Ascending aorta (tissue), 2 donors: ENCODE measurements at places on chromosomes 4 and X.

DNA sequence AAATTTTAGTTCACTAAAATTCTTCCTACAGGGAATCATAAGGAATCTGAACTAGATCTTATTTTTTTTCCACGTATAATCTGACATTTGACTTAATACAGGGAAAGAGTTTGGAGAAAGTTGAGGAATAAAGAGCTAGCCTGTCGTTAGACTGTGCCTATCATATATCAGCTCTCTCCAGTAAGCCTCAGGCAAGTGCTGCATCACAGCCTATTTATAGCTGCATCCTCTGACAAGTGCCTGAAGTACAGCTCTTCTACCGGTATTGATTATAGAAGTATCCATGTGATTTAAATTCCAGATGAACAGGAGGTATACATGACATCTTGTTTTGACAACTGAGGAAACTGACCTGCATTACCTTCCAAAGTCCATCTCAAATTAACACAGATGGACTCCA is 248.9 kb downstream of the TLL1 start:
- no peaks in the 10 kb centered on the region for H3K4me1 ChIP-seq
- H3K4me3 ChIP-seq, result no peak overlapping the region
- no peak overlapping the region for H3K27ac ChIP-seq
- no peaks in the 10 kb centered on the region for H3K36me3 ChIP-seq
- no peak for DNase-seq
- no peaks in the 10 kb centered on the region for H3K27me3 ChIP-seq

DNA sequence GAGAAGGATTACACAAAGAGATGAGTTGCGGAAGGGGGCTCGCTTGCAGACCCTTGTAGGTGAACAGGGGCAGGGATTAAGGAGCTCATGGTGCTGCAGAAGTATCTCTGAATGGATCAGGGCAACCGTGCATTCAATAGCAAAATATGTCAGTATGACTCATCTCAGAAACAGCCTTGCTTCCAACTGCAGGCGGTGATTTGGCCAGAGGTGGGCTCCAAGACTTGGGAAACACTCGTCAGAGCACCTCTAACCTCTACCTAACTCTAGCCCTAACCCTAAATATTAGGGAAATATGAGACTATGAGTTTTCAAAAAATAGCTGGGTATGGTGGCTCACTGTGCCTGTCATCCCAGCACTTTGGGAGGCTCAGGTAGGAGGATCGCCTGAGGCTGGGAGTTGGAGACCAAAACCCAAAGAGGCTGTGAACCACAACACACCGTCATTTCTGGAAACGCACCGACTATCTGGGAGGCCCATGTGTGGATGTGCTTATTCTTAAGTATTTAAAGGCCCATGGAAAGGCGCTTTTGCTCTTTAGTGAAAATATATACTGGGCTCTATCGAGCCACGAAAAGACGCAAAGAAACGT is 102.6 kb downstream of the DHRSX start:
- H3K27ac ChIP-seq, result no peak overlapping the region
- H3K4me3 ChIP-seq, result no peak overlapping the region
- H3K4me1 ChIP-seq, result no peaks in the 10 kb centered on the region
- H3K27me3 ChIP-seq, result no peaks in the 10 kb centered on the region

DNA sequence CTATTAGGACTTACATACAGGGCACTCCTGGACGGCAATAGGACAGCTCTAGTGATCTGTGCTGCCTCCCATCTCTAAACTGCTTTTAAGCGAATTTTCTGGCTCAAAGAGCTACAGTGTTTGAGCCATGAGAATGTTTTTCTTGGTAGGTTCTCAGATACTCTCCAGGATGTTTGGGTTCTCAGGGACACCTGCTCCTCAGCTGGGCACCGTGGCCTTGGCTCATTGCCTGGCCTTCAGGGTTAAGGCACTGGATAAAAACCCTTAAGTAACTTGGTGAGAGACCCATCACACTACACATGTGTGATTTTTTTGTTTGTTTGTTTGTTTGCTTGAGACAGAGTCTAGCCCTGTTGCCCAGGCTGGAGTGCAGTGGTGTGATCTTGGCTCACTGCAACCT is 38.5 kb upstream of the HERC5 start:
- H3K27me3 ChIP-seq, result no peaks in the 10 kb centered on the region
- no peak for DNase-seq
- no peaks in the 10 kb centered on the region for H3K4me1 ChIP-seq
- no peaks in the 10 kb centered on the region for H3K36me3 ChIP-seq
- no peak overlapping the region for H3K27ac ChIP-seq

DNA sequence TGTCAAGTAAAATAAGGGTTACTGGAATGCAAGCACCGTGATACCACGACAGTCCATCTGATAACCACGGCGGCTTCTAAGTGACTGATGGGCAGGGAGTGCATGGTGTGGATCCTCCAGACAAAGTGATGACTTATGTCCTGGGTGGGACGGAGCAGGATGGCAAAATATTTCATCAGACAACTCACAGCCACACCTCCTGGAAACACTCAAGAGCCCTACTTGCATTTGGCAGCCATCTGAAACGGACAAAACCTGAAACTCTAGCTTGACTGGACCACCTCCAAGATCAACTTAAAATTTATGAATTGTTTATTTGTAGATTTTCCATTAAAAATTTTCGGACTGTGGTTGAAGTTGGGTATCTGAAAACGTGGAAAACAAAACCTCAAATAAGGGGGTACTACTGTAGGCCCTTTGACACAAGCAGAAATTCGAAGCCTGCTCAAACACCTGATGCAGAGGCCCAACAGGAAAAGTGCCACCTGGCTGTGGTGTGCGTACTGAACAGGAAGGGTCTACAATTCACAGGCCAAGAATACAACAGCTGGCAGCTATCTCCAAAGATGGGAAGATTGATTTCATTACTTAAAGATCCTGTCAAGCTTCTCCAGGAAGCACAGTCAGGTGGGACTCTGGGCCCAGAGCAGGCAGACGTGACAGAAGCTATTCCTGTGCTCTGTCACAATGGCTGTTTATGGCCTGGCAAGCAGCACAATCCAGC is 26.0 kb downstream of the LRIT3 start:
- no peak overlapping the region for H3K27ac ChIP-seq
- H3K4me1 ChIP-seq, result no peaks in the 10 kb centered on the region
- H3K36me3 ChIP-seq, result no peaks in the 10 kb centered on the region
- no peak for DNase-seq
- H3K27me3 ChIP-seq, result no peaks in the 10 kb centered on the region

GRCh38 chr4:17494258-17495190 is 17.4 kb downstream of the QDPR start:
- DNase-seq, result no peak
- no peaks in the 10 kb centered on the region for H3K4me1 ChIP-seq
- no peak overlapping the region for H3K4me3 ChIP-seq
- H3K27ac ChIP-seq, result no peak overlapping the region
- H3K36me3 ChIP-seq, result peaks cover 26% of the 10 kb centered on the region

DNA sequence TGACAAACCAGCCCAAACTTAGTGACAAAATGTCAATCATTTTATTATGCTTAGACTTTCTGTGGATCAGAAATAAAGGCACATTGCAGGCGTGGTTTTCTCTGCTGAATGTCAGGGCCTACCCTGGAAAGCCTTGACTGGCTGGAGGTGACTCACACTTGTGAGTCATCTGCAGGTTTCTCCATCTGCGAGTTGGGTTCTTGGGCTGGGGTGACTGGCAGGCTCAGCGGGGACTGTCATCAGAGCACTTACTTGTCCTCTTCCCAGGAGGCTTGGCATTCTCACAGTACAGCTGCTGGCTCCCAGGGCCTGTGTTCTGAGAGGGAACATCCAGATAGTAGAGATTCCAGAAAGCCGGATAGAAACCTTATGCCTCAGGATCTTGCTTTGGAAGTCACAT is 153.8 kb upstream of the AGA start:
- no peak overlapping the region for H3K4me3 ChIP-seq
- H3K36me3 ChIP-seq, result no peaks in the 10 kb centered on the region
- no peak for DNase-seq
- no peaks in the 10 kb centered on the region for H3K27me3 ChIP-seq
- no peak overlapping the region for H3K27ac ChIP-seq

GRCh38 chrX:10133980-10134676 is 22.6 kb upstream of the CLCN4 start:
- no peak overlapping the region for H3K27ac ChIP-seq
- DNase-seq, result no peak
- peaks cover 23% of the 10 kb centered on the region for H3K36me3 ChIP-seq
- no peak overlapping the region for H3K4me3 ChIP-seq

DNA sequence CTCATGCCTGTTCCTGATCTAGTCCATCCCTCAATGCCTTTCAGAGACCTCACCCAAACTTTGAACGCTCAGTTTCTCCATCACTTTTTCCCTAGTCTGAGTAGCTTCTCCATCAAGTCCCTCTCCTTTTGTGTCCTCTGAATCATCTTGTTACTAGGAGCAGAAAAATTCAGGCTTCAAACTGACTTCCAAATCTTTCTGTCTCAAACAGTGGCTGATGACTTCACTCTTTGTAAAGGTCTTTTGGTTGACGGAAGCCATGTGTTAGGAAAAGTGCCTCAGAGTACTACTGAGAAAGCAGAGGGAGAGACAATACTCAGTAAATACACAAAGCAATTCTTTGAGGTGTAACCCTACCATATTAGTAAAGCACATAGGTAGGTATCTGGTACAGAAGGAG is 65.7 kb upstream of the CAMK2D start:
- no peaks in the 10 kb centered on the region for H3K36me3 ChIP-seq
- H3K4me1 ChIP-seq, result no peaks in the 10 kb centered on the region
- H3K4me3 ChIP-seq, result no peak overlapping the region

- DNase-seq, result no peak
- no peaks in the 10 kb centered on the region for H3K36me3 ChIP-seq
- no peaks in the 10 kb centered on the region for H3K27me3 ChIP-seq
- no peaks in the 10 kb centered on the region for H3K4me1 ChIP-seq
- no peak overlapping the region for H3K27ac ChIP-seq
Observed at GRCh38 chr4:133641191-133641590, 492.1 kb downstream of the PCDH10 start.

DNA sequence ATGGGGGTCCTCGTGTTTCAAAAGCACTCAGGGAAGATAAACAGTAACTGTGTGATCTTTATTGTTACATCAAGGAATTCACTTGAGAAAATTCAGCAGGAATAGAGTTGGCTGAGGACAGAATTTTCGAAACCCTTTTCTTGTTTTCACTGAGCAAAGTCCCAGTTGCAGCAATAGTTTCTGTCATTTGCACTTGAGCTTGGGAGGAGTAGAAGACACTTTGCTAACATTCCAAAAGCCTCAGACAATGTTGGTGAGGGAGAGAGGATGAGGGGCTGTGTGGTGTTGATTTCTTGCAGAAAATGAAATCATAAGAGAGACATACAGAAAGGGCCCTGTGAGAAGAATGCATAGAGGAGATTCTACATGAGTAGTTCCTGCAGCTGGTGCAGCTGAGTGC is 151.9 kb upstream of the DIPK2B start:
- H3K36me3 ChIP-seq, result no peaks in the 10 kb centered on the region
- DNase-seq, result no peak
- no peaks in the 10 kb centered on the region for H3K4me1 ChIP-seq
- H3K4me3 ChIP-seq, result no peak overlapping the region
- no peak overlapping the region for H3K27ac ChIP-seq

GRCh38 chr4:183563874-183564273 is 59.0 kb downstream of the ING2 start:
- H3K4me1 ChIP-seq, result no peaks in the 10 kb centered on the region
- H3K36me3 ChIP-seq, result no peaks in the 10 kb centered on the region
- H3K4me3 ChIP-seq, result no peak overlapping the region
- DNase-seq, result no peak
- no peak overlapping the region for H3K27ac ChIP-seq
